ENCODE measurements at places on chromosomes 3 and 15. TPM values are rescaled to one million over a fixed set of nuclear protein-coding genes. Genes with fewer than 3 reads are reported as not detected.

The CADM2 gene
- total RNA-seq = 4.6 TPM

The EDEM1 gene
- 34.0 TPM for total RNA-seq

The ARHGEF3 gene
- total RNA-seq = 28.6 TPM

The GLDN gene
- total RNA-seq = 0.54 TPM

DNA sequence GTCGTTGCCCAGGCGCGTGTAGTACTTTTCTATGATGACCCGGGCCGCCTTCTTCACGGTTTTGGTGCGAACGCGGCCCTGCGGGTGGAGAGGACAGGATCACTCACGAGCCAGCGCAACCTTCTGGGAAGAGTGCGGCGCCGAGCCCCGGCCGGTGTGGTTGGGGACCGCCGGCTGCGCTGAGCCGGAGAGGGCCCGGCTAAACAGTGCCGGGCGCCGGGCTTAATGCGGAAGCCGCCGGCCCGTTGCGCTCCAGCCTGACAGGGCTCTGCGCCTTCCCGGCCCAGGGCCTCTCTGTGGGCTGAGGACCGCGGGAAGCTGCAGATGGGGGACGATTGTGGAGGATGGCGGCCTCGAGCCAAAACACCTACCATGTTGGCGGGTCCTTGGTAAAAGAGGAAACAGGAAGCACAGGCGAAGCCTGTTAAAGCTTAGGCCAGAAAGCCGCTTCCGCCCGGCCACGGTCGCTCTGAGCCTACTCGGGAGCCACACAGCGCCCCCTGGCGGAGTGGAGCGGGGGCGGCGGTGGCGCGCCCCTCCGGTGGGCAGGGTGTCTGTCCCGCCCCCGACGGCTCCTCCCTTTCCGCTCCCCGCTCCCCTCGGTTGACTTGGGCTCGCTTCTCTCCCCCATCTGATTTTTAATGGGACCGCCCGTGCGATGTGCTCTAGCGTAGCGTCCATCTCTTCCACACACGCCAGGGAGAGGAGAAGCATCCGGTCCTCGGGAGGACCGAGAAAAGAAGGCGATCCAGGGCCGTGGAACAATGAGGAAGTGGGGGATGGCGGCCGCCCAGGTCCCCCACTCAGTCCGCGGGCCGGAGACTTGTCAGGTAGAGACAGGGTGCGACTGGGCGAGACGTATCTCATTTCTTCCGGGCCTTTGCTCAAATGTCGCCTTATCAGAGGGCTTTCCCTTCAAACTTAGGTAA is at the start of gene RPS17:
TSS of gene RPS17 (minus strand) at position 403 of the 929 bp plus-strand sequence. CDS start at position 374, 29 bp downstream.
- no peaks in the 10 kb centered on the region for H3K27me3 ChIP-seq
- H3K4me1 ChIP-seq = no peaks in the 10 kb centered on the region
- H3K36me3 ChIP-seq = peaks cover 24% of the 10 kb centered on the region
- H3K4me3 ChIP-seq = peak within 1 kb of the TSS; percentile 94

DNA sequence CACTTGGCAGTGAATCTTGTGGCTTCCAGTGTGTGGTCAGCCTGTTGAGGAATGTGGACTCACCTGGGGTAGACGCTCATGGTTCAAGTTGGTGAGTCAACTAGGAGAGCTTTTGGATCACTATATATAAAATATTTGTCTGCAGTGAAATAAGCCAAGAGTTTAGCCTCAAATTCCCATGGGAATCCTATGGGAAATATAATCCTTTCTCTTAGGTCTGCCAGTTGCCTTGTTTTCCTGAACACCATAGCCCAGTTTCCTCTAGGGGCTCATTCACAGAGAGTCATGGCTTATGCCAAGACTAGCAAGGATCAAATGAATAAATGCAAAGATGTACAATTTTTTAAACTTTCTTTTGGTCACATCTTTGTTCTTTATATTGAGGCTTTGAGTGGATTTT is 100.1 kb upstream of the NPHP3 start:
- no peaks in the 10 kb centered on the region for H3K36me3 ChIP-seq
- no peak overlapping the region for H3K27ac ChIP-seq
- no peaks in the 10 kb centered on the region for H3K4me1 ChIP-seq
- H3K4me3 ChIP-seq = no peak overlapping the region

- H3K4me3 ChIP-seq = no peak overlapping the region
- no peaks in the 10 kb centered on the region for H3K4me1 ChIP-seq
- H3K36me3 ChIP-seq = no peaks in the 10 kb centered on the region
- H3K27me3 ChIP-seq = no peaks in the 10 kb centered on the region
These were observed 36.5 kb upstream of the NPHP3 start for GRCh38 chr3:132758740-132759139.

All from pancreas (tissue), 10 donors.